Activated T-helper 1 cell treated with anti-CD3 and anti-CD28 coated beads, Interleukin-2, amount 50 U/mL, for 16 hours (primary cell): ENCODE measurements at places on chromosomes 3 and 15.

DNA sequence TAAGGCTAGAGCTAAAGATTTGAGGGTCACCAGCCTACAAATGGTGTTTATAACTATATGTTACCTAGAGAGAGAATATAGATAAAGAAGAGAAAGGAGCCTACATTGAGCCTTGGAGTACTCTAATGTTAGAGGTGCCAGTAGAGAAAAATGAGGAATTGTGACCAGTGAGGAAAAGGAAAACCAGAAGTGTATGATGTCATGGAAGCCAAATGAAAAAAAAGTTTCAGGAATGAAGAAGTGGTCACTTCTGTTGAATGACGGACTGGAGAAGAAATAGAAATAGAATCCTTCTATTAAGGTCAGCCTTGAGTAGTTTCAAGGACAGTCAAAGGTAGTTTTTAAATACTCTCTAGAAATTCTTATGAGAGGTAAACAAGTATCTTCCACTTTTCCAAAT is 51.2 kb upstream of the MLF1 start:
- DNase-seq, result no peak

DNA sequence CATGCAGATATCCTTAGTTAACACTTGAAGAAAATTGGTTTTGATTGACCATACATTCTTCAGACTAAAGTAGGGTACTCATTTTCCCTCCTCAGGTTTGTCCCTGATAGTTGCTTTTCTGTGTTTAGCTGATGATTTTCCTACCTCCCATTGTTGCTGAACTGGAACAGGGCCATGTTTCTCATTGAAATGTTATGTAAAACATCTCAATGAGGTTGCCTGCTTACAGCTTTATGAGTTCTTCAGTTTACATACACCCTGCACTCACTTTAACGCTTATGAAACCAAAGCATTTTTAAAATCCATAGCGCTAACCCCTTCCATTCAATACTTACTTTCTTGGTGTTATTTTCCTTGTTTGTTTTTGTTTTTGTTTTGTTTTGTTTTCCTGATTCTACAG is 61.9 kb downstream of the HMG20A start:
- DNase-seq, result no peak

GRCh38 chr15:86231864-86232721 is 152.4 kb downstream of the AGBL1 start:
- DNase-seq, result no peak

DNA sequence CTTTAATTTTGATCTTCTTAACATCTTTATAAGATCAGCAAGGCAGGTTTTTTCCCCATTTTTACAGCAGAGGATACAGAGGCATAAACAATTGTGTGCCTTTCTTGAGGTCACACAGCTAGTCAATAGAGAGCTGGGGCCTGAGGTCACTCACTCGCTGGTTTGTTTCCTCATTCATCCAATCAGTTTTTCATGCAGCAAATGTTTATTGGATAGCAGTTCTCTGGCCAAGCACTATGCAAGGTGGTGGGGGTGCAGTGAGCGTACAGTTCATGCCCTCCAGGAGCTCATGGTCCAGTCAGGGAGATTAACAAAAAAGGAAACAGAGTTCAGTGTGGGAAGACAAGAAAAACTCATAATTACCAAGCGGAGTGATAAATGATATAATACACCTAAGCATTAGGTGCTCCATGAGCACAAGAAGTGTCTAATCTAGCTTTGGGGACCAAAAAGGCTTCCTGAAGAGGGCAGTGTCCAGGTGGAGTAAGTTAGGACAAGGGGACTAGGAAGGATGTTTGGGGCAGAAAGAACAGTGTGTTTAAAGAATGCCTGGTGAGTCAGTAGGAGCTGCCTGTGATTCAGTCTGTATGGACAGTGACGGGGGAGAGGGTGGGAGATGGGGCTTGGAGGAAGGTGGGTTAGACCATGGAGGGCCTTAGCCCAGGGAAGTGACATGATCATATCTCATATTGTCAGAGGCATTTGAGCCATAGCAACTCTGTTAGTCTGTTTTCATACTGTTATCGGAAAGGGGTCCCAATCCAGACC is 29.3 kb downstream of the MAP2K5 start:
- no peak for DNase-seq

GRCh38 chr15:97679106-97679688 is 281.3 kb upstream of the ARRDC4 start:
- DNase-seq, result no peak

DNA sequence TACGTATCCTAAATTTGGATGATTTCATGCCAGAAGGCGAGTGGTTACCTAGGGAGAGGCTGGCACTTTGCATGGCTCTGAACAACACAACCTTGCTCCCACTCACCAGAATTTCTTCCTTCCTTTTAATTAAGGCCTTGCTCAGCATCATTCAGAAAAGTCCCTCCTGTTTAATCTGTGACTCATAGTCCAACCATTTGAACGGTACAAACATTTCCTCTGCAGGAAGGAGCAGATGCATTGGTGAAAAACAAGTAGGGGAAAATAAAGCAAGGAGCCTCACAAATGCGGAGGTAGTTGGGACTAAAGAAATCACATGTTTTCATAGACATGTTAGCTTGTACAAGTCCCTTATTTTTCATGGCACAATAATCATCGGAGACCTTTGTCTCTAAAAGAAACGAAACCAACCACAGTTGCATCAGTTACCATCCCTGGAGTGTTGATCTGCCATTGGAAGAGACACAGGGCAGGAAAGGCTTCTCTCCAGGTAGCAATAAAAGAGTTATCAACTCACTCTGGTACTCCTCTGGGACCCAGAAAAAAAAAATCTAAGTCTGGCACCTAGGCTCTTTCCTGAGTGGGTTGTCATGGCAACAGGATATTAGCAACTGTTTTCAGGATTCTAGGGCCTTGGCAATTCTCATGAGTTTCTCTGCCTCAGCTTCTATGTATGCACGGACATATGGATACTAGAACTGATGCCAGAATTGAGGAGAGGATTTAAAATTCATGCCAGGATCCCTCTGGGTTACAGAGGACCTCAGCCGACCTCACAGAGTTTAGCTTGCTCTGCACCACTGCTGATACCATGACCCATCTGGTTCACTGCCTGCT is 255.4 kb upstream of the ARPP21 start:
- no peak for DNase-seq
